Central memory CD4-positive, alpha-beta T cell (primary cell): ENCODE measurements at places on chromosomes 7 and 10.

DNA sequence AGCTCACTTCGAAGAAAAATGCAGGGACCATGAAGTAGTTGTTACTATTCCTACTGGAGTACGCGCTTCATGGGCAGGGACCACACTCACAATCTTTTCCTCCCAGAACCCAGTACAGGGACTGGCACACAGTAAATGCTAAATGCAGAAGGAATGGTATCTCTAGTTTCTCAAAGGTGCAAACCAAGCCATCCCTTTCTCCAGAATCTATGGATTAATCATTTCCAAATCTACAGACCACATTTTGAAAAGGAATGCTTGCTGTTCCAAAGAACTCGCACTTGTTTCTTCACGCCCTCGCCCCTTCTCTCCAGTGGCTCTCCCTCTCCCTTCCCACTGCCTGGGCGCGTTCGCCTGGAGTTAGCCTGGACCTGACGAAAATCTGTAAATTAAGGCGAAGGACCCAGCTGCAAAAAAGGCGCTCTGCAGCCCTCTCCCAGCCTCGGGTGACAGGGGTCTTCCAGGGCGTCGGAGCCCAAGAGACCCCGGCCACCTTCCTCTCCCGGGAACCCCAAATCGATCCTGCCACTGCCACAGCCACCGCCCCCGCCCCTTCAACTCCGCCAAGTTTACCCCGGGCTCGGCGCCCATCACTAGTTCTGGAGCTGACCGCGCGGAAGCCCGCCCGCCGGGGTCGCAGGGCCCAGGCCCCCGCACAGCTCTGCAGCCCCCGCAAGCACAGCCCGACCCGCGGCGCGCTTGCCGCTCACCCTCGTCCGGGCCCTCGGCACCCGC, 527 bp downstream of the PDIA4 start:
- DNase-seq: no peak

- DNase-seq: peak; percentile 96
Observed at GRCh38 chr7:63925626-63926460, 72.8 kb upstream of the ZNF722 start.

DNA sequence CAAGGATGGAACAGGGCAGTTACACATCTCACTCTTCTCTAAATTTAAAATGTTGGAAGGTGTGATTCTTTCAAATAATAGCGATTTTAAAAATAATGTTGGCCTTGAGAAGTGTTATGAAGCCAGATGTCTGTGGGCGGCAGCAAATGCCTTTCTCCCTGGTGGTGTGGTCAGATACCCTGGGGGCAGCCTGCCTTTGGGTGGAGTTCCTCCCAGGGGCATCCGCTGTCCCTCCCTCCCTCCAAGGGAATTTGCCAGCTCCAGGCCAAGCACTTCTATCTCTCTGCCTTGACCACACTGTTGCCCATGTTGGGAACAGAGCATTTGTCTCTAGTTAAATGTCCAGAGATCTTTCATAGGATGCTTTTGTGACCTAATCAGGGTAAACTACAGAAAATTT, 121.4 kb downstream of the POU6F2 start:
- no peak for DNase-seq

- DNase-seq: no peak
Observed at GRCh38 chr7:117186218-117187010, 136.4 kb downstream of the WNT2 start.

GRCh38 chr10:132481690-132482089, 55.9 kb upstream of the INPP5A start:
- no peak for DNase-seq

DNA sequence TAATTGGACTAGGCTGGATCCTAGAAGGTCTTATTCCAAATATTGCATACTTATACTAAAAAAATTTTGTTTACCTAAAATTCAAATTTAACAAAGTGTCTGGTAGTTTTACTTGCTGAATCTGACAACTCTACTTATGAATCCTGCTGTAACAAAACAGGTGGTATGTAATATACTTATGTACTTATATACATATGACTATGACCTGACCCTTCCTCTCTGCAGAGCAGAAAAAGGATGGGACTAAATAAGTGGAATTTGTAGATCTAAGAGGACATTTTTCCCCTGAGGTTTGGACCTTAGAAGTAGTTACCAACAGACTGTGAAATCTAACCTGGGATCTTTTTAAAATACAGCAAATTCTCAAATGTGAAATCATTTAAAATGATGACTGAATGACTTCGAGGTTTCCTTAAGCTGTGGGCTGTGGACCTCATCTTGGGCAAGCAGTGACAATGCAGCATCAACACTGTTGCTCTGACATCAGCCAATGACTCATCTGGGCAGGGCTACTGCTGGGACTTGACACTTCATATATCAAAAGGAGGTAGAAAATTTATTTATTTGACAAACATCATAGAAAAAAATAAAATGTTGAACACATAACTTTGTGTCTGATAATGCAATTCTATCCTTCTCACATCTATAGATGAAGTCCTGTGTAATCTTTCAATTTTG, 73.6 kb downstream of the RELN start:
- no peak for DNase-seq

DNA sequence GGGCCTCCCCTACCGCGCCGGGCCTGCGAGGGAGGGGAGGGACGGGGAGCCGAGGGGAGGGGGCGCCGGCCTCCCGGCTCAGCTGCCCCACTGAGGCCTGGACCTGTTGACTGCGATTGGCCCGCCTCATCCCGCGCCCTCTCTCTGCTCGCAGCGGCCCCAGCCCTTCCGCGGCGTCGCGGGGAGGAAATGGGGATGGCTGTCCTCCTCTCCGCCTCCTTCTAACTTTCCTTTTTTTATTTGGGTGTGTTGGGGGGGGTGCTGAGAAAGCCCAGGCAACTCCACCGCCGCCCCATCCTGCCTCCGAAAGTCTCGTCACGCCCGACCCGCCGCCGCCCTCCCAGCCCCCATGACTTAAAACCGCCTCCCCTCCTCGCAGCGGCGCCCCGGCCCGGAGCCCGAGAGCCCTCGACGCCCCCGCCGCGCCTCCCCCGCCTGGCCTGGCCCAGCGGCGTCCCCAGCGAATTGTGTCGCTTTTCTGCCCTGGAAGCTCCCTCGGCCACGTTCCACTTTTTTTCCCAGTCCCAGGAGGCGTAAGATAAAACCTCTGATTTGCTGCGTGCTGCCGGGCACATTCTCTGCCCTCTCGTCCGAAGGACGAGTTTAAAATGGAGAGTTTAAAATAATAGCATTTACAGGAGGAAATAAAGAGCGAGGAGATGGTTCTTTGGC, 842 bp upstream of the SKIDA1 start:
- DNase-seq: peak; percentile 65

DNA sequence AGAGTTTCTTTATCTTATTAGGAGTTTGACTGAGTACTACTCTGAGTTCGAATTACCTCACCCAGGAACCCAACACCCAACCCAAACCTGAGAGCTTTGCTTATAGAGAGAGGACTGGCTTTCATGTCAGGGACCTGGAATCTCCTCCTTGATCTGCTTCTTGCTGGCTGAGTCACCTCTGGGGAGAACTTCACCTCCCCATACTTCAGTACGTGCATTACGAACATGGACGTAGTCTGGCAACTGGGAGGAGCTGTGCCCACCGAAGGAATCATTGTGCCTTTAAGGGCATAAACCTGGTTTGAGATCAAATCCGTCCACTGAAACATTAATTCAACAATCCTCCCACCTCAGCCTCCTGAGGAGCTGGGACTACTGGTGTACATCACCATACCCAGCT, 12.2 kb upstream of the PSAP start:
- DNase-seq: no peak

DNA sequence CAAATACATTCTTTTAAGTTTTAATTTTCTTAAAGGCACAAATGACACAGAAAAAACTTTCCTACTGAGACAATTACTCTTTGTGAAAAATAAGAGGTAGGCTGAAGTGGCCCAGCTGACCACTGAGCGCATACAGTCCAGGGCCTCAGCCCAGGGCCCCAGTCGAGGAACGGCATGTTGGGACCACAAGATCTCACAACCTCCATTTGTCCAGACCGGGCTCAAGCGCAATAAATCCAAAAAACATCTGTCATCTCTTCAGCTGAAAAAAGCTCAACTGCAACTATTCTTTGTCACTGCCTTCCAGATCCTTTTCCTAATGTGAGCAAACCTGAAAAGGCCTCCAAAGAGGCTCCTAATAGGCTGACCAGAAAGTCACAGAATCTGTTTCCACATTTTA, 165.8 kb downstream of the SRPK2 start:
- no peak for DNase-seq

DNA sequence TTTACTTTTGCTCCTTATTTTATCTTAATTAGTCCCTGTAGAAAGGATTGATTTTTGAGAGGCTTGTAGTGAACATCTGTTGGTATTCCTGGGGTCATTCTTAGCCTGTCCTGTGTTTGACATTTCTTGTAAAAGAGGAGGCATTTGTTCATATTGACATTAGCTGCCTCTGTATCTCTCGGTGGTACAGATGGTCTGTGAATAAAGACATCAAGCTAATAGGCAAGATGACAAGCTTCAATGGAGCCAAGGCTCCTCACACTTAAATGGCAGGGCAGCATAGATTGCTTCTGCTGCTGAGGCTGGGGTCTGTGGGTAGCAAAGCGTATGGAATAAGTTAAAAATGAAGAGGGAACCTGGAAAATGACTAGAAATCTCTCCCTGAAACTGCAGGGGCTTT, 687.6 kb downstream of the LRMDA start:
- DNase-seq: no peak

- no peak for DNase-seq
Observed at GRCh38 chr7:132286836-132287235, 289.4 kb downstream of the PLXNA4 start.

- no peak for DNase-seq
Observed at GRCh38 chr7:106462914-106463482, 178.2 kb upstream of the NAMPT start.

DNA sequence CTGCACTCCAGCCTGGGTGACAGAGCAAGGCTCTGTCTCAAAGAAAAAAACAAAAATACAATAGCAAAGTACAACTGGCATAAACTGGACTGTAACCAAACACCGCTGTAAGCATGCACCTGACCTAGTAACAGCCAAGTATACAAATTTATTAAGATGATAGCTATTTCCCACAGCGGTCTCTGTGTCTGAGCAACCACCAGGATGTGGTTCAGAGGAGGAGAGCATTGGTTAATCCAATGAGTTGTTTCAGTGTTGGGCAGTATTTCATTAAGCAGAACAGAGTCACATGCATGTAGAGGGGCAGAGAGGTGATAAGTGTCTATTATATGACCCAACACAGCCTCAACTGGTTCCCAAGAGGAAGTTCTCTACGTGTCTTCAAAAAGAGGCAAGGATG, 4.0 kb downstream of the SLC16A12 start:
- DNase-seq: no peak

DNA sequence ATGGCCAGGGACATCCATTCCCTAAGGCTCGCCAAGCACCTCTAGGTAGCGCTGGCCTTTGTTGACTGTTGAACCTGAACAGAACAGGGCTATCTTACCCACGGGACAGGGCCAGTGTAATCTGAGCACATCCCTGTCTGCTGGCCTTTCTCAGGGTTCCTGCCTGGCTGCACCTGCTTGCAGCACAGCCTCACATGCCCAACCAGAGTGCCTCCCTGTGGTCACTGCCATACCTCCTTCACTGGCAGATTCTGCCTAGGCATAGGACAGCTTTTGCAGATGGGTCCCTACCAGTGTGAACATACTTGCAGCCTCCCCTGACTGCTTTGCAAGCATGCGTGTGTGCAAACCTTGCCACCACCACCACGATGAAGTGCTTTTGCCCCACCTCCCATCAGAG, 15.8 kb upstream of the LIPN start:
- DNase-seq: no peak

GRCh38 chr7:78299088-78299487, 500.5 kb downstream of the PHTF2 start:
- no peak for DNase-seq

GRCh38 chr7:47565640-47566250, 16.2 kb downstream of the TNS3 start:
- no peak for DNase-seq

GRCh38 chr7:14432924-14433323, 443.5 kb upstream of the ETV1 start:
- DNase-seq: no peak

DNA sequence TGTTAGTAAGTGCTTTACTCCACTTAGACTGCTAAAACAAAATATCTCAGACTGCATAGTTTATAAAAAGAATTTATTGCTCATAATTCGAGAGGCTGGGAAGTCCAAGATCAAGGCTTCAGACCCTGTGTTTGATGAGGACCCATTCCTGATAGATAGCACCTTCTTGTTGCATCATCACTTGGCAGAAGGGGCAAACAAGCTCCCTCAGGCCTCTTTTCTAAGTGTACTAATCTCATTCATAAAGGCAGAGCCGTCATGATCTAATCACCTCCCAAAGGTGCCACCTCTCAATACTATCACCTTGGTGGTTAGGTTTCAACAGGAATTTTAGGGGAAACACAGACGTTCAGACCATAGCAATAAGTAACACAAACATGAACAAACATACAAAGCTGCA, 55.4 kb downstream of the CRPPA start:
- no peak for DNase-seq
